ENCODE measurements at places on chromosomes 11 and 22. TPM values are rescaled to one million over a fixed set of nuclear protein-coding genes. Genes with fewer than 3 reads are reported as not detected.
A peak's percentile ranks its signal among the peaks of the same experiment; 100 is the strongest.

DNA sequence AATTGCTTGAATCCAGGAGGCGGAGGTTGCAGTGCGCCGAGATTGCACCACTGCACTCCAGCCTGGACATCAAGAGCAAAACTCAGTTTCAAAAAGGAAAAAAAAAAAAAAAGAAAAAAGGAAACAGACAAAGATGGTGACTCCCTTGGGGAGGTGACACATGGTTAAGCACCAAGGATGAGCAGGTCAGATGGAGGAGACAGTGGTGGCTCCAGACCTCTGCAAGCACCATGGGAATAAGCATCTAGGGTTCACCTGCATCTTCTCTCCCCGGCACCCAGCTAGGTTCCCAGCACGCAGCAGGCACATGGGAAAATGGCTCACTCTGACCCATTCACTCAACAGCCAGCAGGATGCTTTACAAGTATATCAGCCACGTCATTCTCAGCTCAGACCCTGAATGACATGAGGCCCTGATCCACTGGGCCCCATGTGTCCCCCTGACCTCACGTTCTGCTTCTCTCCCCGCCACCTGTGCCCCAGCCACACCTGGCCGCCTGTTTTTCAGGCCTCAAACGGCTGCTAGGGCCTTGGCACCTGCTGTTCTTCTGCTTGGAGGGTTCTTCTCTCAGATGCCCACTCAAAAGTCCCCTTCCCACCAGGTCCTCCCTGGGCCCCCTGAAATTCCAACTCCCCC lies 24.2 kb downstream of the A4GALT start:
- DNase-seq = no peak

GRCh38 chr22:35421121-35421520 lies 21.2 kb downstream of the MCM5 start:
- no peak for DNase-seq

GRCh38 chr11:134030853-134031252 lies 38.0 kb upstream of the JAM3 start:
- no peak for DNase-seq

- no peak for DNase-seq
Measured at GRCh38 chr11:76935042-76935441, 74.3 kb downstream of the ACER3 start.

GRCh38 chr22:29096736-29097669 lies 24.2 kb downstream of the KREMEN1 start:
- no peak for DNase-seq

- no peak for DNase-seq
Measured at GRCh38 chr11:17162376-17162775, 45.4 kb downstream of the PIK3C2A start.

DNA sequence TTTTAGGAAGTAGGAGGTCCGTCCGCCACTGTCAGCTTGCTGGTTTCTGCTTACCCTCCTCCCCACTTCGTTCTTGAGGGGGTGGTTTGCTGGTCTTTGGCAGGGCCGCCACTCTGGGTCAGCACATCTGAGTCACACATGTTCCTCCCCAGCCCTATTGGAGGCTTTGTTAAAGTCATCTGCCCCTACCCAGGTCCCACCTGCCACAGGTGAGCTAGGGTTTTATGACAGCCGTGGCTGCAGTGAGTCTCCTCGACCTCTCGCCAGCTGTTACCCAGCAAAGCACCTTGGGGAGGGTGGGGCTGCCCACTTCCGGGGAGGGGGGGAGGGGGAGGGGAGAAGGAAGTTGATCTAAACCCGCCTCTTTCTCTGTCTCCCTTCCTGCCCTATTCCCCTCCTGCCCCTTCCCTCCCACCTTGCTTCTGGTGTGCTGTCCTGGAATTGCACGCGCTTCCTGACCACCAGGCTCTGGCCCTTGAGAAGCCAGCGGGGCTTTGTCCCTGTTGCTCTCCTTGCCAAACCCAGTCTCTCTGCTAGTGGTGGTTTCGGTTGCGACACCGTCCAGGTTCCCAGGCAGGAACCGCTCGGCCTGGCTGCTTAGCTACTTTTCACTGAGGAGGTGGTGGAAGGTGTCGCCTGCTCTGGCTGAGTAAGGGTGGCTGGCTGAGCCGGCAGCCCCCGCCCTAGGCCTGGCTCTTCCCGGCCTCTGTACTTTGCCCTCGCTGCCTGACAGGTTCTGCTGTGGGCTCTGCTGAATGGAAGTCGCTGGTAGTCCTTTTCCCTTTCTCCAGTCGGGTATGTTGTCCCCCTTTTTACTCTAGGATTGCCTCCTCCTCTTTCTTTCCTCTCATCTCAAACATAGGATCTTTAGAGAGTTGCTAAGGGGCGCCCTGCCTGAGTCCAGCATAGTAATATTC lies 28.5 kb downstream of the RCOR2 start:
- peak; percentile 81 for DNase-seq

- DNase-seq = no peak
Measured at GRCh38 chr11:112874980-112875379, 86.2 kb upstream of the NCAM1 start.

GRCh38 chr22:49329636-49330035 lies 498.0 kb downstream of the BRD1 start:
- peak; percentile 7 for DNase-seq

DNA sequence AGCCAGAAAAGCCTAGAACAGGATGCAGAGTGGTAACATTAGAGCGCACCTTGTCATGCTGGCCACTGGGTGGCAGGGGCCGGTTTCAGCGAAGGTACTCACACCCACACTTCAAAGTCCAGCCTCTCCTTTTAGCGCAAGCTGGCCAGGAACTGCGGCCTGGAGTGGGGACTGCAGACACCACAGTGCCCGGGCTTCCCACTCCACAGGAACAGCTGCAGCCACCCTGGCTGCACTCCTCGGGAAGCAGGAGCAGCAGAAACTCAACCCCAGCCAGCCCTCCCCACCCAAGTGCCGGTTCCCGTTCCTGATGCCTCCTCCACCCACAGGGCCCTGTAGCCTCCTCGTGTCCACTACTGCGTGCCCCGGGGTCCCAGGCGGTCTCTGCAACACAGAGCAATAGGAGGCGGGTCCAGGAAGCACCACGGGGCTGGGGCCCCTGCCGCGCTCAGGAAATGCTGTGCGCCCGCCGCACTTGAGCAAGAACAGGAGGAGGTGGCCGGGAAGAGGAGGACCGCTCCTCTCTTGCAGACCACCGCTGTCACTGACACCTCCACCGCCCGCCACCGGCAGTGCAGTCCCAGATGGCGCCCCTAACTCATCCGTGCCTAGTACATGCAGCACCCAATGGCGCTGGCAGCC lies 2.2 kb downstream of the RFPL2 start:
- peak; percentile 85 for DNase-seq

Gene APOA4
- 102 TPM for total RNA-seq

Gene SLC25A1
- total RNA-seq = 152 TPM

DNA sequence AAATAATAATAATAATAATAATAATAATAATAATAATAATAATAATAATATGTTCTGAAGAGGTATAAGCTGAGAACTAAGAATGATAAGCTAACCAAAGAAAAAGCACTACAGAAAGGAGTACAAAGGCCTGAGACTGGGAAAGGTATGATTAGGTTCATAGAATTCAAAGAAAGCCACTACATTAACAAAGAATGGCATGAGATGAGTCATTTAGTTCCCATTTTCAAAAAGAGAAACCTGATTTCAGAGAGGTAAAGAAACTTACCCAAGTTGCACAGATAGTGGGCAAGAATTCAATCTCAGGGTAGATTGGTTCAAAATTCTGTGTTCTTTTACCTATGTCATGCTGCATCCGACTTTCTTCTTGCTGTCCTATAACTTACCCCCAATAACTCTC lies 350.9 kb downstream of the TTC28 start:
- DNase-seq = no peak

DNA sequence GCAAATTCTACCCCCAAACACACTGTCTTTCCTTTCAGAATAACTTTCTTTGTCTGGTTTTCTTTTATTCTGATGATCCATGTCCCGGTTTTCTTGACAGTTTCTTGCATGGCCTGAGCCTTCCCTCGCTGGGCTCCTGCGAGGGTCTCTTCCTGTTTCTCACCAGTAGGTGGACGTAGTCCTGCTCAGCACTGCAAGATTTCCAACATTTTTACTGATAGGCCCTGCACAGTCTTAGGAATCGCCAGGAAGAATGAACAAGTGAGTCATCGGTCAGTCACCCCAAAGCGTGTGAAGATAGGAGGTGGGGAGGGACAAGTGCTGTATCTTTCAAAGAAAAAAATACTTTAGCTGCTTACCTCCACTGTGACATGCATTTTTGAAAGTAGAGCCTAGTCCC lies 16.9 kb upstream of the KIRREL3 start:
- DNase-seq = no peak

- DNase-seq = no peak
Measured at GRCh38 chr11:128607819-128608218, 20.5 kb upstream of the ETS1 start.

Gene HEPHL1
- not detected for total RNA-seq

DNA sequence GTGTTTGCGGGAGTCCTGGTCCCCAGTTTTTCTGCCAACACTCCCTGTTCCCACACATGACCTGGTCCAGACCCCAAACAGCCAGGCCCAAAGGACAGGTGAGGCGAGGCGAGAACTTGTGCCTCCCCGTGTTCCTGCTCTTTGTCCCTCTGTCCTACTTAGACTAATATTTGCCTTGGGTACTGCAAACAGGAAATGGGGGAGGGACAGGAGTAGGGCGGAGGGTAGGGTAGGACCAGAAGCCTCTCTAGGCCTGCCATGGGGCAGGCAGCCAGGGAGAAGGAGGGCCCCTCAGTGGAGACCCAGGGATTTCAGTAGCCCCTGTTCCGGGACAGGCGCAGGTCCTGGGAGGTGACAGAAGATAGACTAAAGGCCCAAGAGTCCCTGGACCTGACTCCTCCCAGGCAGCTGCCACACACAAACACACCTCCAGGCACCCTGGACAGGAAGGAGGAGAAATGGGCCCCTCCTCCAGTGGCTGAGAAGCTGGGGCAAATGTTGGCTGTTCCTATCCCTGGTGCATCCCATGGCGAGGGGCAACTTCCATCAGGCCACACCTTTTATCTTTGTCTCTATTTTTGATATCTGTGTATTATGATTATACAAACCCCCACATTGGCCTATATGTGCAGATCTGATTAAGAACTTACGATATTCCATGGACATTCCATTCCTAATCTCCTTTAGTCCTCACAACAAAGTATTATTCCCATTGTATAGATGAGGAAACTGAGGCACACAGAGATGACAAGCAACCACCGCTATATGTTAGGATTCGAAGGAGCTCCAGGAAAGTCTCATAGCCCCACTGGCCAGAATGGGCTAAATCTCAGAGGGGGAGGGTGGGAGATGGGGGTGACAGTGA lies 626 bp upstream of the F2 start:
- DNase-seq = peak; percentile 98

Gene CHEK2
- total RNA-seq = 2.7 TPM

GRCh38 chr11:34613015-34613414 lies 7.9 kb upstream of the EHF start:
- no peak for DNase-seq

GRCh38 chr22:46092011-46092410 lies 58.3 kb upstream of the PPARA start:
- DNase-seq = no peak

DNA sequence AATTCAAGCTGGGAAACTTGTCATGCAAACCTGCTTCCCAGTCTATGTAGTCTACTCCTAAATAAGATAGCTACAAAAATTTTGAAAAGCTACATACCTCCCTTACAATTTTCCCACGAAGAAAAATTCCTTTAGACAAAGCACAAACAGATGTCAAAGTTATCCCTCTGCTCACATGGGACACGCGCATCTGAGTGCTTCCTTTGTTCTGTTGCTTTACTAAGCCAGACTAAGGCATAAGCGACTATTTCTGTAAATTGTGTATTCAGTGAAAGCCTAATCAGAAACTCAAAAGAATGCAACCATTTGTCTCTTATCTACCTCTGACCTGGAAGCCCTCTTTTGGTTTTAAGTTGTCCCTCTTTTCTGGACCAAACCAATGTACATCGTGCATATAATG lies 583.7 kb upstream of the B3GAT1 start:
- DNase-seq = no peak

DNA sequence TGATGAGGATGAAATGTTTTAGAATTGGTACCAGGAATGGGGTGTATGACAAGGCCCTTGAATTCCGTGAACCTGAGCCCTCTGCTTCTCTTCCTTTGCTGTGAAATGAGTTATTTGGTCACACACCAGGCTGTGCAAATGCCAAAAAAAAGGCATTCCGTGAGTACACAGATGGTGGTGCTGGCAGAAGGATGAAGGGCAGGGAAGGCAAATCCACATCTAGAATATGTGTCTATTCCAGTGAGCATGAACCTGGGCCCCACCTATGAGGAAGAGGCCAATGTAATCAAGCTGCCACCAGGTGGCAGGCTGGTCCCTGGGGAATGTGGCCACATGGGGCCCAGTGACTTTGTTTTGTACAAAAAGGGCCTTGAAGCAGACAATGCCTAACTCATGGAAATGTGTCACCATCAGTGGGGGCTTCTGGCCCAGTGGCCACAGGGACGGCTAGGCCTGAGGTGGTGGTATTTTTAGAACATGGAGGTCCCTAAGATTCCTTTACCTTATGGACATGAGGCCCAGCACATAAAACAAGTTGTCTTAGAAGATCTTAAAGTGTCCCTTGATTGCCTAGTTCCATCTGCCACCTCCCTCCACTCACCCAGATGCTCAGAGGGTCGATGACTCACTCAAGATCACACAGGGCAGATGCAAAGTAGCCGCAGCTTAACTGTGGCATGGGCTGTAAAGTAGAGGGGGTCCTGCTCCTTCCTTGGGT lies 3.9 kb upstream of the RNF215 start:
- peak; percentile 81 for DNase-seq

Gene PGA3
- not detected for total RNA-seq

DNA sequence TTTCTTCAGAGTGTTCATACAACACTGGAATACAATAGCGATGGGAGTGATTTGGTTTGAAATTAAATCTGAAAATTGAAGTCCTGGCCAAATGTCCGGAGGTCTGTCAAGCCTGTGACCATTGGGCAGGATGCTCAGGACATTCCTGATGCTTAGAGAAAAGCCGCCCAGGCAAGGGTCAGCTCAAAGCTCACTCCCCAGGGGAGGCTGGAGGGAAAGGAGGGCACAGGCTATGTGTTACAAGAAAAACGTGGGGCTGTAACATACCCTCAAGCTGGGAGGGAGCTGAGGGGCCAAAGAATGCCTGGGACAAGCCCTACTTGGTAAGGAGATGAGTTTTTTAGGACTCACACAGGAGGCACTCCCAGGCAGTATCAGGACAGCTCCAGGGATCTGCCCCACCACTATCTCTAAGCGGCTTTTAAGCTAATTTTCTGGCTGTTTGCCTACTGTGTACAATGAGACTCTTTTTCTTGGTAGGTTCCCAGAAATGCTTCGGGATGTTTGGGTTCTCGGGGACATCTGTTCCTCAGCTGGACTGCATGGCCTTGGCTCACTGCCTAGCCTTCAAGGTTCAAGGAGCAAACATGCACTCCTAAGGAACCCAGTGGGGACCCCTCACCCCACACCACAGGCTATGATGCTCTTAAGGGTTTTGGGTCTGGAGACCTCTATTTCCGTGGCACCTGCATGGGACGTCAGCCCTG lies 500.1 kb downstream of the BRD1 start:
- peak; percentile 27 for DNase-seq

- DNase-seq = no peak
Measured at GRCh38 chr11:119518746-119519730, 96.1 kb upstream of the THY1 start.

GRCh38 chr22:43131773-43132501 lies 11.3 kb downstream of the MCAT start:
- no peak for DNase-seq

Gene CCDC157
- 0.78 TPM for total RNA-seq
